ENCODE measurements at places on chromosomes 16 and 17. TPM values are rescaled to one million over a fixed set of nuclear protein-coding genes. Genes with fewer than 3 reads are reported as not detected.

DNA sequence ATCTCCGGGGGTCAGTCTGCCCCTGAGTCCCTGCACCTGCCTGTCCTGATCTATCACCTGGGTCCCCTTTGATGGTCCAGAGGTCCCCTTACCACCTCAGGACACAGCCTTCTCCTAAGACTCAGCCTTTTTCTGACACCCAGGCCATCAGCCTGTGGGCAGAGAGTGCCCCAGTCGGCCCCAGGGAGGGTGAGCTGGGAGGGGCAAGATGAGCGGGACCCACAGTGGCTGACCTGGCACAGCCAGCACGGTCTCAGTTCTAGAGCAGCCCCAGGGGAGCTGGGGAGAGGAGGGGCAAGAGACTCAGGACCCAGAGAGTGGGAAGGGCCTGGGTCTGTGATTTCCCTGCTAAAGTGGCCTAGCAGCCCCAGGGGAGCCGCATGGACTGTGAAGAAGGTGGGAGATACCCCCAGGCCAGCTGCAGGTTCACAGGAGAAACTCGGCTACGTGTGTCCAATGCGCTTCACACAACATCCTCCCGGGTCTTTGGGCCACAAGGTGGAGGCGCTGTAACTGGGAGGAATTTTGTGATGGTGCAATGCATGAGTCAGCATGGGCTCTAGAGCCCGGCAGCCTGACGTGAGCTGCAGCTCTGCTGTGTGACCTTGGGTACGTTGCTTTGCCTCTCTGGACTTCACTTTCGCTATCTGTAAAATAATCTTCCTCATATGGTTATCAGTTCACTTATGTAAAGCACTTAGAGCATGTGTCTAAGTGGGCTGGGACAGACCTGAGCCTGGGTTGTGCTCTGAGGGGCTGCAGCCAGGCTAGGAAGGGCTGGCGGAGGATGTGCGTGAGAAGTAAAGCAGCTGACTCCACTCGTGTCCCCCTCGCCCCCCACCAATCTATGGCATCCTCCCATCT lies 67.2 kb upstream of the LHX1 start:
- no peak for DNase-seq

TCAP gene
- total RNA-seq = 1.9 TPM

DNA sequence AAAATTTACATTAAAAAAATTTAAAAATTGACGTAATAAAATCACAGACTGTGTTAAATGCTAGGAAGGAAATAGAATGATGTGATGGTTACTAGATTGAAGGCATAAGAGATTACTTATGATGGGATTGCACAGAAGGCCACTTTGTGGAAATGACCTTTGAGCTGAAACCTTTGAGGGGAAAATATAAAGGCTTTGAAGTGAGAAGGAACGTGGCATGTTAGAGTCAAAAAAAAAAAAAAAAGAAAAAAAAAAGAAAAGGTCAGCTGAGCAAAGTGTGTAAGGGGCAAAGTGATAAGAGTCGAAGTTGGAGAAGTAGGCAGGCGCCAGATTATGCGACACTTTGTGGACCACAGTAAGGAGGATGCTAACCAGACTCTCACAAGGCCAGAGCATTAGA lies 3.6 kb upstream of the PSMD11 start:
- DNase-seq = no peak

- no peak for DNase-seq
These were observed 140.8 kb downstream of the PRKCA start for GRCh38 chr17:66443166-66443565.

C17orf107 gene
- total RNA-seq = not detected

DNA sequence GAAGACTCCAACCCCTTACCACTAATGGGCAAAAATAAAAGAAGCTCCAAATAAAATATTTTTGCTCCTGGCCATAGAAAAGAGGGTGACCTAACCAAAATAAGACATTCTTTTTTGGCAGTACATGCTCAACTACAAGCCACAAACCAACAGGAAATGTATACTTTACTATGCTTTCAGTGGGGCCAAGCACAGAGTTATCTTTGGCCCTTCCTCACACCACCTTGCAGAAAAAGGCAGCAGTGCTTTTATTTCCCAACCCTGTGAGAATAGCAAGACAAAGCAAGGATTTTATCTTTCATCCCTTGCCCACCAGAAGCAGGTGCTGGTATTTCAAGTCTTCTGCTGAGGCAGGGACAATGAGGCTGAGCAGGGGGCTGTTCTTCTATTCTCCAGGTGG lies 1493.1 kb downstream of the CDH11 start:
- no peak for DNase-seq

- peak; percentile 76 for DNase-seq
These were observed 243.2 kb upstream of the GSE1 start for GRCh38 chr16:85369741-85370528.

- DNase-seq = peak; percentile 41
These were observed 4.2 kb downstream of the SOCS1 start for GRCh38 chr16:11251525-11252481.

- peak; percentile 74 for DNase-seq
These were observed at the start of gene DNASE1 for GRCh38 chr16:3654249-3654991. Gene DNASE1 (plus strand): TSS chr16:3654691. CDS start chr16:3655374, 683 bp downstream.

GRCh38 chr16:17467923-17468540 lies 2.7 kb downstream of the XYLT1 start:
- DNase-seq = peak; percentile 80

GRCh38 chr16:80369138-80369958 lies 171.4 kb upstream of the DYNLRB2 start:
- peak; percentile 34 for DNase-seq

- no peak for DNase-seq
These were observed 5.9 kb downstream of the CCL7 start for GRCh38 chr17:34275881-34276280.

- DNase-seq = no peak
These were observed 9.6 kb downstream of the SDR42E2 start for GRCh38 chr16:22171953-22172352.

TBC1D3B gene
- total RNA-seq = 5.2 TPM

HOXB6 gene
- 77.1 TPM for total RNA-seq

MT1H gene
- 526 TPM for total RNA-seq

TMEM98 gene
- 135 TPM for total RNA-seq

DNA sequence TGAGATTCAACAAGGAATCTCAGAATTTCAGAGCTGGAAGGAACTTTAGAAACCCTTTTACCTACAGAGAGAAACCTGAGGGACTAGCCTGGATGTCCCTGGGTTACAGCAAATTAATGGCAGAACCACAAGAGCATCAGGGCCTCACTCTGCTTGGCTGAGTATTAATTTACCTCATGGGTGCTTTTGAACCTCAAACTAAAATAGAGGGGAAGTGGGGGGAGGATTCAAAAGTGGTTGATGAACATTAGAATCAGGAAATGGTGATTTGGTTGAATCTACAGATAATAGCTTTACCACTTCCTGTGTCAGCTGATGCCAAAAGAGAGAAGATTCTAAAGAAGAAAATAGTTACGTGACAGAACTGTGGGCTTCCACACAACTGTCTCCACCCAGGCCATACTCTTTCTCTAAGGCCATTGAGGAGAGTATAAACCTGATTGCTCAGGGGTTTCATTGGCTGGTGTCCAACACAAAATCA lies 11.3 kb upstream of the SKAP1 start:
- DNase-seq = no peak

ASIC2 gene
- total RNA-seq = 0.55 TPM

GRCh38 chr17:33080091-33080490 lies 88.4 kb downstream of the SPACA3 start:
- peak; percentile 23 for DNase-seq

CENPT gene
- 248 TPM for total RNA-seq

ANKS4B gene
- 70.2 TPM for total RNA-seq

DNA sequence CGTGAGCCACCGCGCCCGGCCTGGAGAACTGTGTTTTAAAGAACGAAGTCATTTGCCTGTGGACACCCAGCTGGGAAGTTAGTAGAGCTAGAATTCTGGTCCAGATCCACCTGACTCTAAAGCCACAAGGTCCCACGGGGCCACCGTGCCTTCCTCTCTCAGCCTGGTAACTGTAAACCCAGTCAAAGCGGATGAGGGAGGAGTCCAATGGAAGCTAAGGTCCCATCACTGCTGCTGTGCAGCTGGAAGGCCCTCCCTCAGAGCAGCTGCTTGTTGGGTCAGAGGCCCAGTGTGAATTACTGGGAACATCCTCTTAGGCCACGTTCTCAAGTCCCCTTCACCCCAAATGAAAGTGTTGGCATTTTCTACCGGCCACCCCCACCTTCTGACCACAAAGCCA lies 48.8 kb upstream of the CACNG5 start:
- DNase-seq = no peak

ITGAD gene
- total RNA-seq = not detected

- DNase-seq = peak; percentile 36
These were observed 77.9 kb upstream of the LGALS9 start for GRCh38 chr17:27553019-27553511.

DNA sequence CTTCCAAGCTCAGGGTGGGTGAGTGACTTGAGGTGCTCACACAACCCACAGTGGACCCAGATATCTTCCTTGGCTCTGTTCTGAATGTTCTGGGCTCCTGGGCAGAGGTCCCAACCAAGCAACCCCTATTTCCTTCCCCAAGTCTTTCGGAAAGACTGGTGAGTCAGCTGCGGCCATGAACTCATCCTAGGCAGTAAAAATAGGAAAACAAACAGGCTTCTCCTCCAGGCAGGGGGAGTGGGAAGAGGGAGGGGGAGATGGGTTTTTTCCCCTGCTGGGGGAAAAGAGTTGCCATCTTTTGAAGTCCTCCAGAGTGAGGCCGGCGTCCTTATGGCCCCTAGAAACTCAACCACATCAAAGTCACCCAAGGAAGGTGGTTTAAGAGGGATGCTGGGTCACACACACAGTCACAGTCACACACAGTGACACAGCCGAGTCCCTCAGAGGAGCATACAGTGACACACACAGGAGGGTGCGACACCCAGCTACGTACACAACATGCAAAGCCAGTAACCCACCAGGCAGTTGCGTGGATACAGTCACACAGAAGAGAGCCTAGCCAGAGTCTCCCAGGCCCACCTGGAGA lies 16.0 kb upstream of the DLX4 start:
- no peak for DNase-seq

GRCh38 chr16:60771138-60771537 lies 1265.1 kb downstream of the CDH8 start:
- DNase-seq = no peak

Measured in transverse colon (tissue), 4 donors.